Activated CD4-positive, alpha-beta T cell treated with anti-CD3 and anti-CD28 coated beads for 24 hours (primary cell): ENCODE measurements at places on chromosomes 6 and 20.
A peak's percentile ranks its signal among the peaks of the same experiment; 100 is the strongest.

DNA sequence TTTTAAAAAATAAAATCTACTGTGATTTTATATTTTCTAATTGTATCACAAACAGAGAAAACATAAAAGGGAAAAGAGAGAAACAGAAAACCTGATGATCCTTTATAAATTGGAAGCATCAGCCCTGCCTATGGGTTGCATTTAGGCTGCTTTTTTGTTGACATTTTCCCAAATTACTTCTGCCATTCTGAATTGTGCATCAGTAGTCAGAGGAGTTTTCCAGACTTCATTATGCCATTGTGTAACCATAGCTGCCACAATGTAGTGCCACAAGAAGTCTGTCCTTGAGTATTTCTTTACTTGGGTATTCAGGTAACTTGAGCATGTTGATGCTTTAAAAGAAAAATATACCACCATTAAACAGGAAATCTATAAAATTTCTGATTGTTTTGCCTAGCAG lies 130.3 kb downstream of the HACE1 start:
- DNase-seq: no peak

DNA sequence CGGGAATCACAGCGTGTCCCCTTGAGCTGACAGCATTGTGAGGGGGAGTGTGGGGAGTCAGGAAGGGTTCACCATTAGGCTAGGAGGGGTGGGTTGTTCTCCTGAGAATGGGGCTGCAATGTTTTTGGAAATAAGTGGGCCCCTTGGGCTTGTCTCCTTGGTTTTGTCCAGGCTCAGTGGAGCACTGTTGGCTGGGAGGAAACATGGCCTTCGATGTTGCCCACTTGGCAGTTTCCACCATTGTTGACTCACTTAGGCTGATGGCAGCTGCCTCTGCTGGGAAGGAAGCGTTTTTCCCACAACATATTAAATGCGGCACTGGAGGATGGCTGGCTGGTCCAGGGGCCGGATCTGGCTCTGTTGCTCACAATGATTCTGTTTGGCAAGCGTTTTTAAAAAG lies 512.1 kb downstream of the QKI start:
- no peak for DNase-seq

- no peak for DNase-seq
Observed at GRCh38 chr6:27293436-27294098, 18.5 kb downstream of the POM121L2 start.

DNA sequence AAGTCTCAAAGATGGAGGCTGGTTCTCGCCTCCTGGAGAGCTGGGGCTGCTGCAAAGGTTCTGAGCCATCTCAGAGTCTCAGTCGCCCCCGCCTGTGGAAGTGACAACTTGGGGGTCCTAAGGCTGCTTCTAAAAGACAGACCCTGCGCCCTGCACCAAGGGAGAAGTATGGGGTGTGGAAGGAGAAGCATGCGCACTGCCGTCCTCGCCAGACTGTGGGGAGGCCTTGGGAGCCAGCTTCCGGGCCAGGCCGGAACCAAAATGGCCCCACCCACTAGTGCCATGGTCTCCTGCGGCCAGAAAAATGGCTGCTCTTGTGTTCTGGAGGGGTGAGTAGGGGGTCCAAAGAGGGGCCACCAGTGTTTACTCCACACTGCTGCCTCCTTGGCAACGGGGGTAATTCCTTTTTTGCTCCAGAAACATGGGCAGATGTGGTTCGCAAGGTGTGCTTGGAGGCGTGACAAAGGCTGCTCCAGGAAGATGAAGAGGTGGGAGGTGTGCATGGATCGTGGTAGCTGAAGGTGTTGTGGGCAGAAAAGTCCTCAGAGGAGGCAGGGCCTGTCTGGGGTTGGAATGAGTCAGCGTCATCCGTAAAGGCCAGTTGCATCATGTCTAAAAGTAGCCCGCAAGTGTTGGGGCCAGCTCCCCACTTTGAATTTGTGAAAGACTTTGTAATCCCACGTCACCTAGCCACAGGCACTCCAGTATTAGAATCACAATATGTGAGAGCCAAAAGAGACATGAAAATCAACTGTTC lies 329.8 kb upstream of the SOX4 start:
- DNase-seq: no peak

DNA sequence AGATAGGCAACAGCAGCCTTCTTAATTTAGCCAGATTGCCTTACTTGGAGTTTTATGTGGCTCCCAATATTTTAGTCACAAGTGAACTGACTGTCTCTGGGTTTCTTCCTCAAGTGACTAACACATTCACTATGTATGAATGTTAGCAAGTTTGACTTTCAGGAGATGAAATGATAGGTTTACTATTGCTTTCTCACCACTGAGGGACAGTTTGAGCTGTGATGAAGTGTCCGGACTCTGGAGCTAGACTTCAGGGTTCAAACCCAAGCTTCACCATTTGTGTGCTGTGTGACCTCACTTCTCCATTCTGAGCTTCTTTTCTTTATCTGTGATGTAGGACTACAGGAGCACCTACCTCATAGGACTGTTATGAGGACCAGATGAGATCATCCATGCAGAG lies 8.2 kb downstream of the DHX35 start:
- DNase-seq: no peak

DNA sequence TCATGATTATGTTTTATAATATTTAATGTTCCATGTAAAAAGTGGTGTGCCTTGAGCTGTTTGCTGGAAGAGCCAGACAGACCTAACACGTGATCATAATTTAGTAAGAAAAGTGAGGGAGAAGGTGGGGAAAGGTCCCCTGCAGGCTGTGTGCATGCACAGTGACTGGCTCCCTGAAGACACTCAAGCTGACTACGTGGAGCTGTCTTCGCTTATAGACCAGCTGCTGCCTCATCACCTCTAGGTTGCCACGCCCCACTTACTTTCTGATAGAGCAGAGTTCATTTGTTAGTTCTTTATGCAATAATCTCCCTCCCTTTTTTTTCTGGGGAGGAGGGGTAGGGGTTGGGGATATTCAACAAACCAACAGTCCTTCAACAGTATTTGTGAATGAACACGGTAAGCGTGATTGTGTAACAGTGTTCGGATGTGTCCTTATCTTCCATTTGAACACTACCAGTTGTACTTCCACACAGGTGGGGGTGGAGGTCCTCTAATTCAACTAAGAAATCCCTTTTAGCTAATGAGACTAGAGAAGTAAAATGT lies 157.3 kb downstream of the BACH2 start:
- DNase-seq: no peak

GRCh38 chr6:157649311-157650260 lies 173.5 kb upstream of the SNX9 start:
- no peak for DNase-seq

DNA sequence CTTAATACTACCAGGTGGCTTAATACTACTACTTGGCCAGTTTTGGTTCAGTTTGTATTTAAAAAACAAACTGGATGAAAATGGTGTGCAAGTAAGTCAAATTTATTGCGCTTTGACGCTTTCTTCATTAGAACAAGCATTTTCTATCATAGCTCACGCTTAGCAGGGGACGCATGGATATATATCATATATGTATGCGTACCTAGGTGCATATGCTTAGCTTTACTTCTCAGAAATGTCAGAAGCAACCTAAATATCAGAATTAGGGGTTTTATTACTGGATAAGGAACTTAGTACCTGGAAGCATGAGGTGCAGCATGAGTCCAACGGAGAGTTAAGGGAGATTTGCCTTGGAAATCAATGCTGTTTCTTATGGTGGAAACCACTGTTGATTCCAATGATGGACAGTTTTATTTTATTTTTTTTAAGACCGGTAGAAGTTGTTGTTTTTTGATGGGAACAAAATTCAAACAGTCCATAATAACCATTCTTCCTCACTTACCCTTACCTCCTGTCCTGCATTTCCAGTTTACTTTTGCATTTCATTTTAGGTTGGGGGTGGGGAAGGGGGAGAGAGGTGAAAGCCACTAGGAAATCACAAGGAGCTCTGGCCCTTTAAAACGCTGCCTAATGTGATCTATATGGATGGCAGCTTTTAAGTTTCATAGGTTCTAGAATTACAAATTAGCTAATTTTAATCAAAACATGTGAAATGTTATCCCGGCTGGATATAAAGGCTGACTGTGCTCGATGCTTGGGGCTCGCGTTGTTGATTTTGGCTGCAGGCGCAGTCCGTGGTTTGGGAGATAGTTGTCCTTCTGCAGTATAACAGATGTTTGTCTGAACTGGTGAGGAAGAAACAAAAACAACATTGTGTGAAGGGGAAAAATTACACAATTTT lies 2.1 kb downstream of the SOBP start:
- DNase-seq: no peak

- no peak for DNase-seq
Observed at GRCh38 chr6:17865798-17866725, 121.4 kb downstream of the KIF13A start.

GRCh38 chr20:13009682-13010406 lies 1.1 kb downstream of the SPTLC3 start:
- no peak for DNase-seq

- DNase-seq: no peak
Observed at GRCh38 chr6:127267646-127268625, 1.3 kb downstream of the RNF146 start.

GRCh38 chr20:47559141-47559540 lies 57.5 kb downstream of the NCOA3 start:
- DNase-seq: no peak

DNA sequence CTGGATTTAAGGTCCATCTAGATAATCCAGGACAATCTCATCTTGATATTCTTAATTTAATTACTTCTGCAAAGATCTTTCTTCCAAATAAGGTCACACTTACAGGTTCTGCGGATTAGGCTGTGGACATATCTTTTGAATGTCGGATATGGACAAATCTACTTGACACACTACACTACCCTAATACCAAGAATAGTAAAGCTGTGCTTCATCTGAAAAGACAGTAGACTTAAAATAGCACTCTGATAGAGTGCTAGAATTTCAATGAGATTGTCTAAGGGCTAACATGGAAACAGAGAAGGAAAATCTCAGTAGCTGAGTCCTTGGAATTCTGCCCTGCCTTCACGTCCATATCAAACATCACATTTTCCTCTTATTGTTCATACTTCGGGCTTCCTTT lies 1238.0 kb downstream of the EPHA7 start:
- DNase-seq: no peak

DNA sequence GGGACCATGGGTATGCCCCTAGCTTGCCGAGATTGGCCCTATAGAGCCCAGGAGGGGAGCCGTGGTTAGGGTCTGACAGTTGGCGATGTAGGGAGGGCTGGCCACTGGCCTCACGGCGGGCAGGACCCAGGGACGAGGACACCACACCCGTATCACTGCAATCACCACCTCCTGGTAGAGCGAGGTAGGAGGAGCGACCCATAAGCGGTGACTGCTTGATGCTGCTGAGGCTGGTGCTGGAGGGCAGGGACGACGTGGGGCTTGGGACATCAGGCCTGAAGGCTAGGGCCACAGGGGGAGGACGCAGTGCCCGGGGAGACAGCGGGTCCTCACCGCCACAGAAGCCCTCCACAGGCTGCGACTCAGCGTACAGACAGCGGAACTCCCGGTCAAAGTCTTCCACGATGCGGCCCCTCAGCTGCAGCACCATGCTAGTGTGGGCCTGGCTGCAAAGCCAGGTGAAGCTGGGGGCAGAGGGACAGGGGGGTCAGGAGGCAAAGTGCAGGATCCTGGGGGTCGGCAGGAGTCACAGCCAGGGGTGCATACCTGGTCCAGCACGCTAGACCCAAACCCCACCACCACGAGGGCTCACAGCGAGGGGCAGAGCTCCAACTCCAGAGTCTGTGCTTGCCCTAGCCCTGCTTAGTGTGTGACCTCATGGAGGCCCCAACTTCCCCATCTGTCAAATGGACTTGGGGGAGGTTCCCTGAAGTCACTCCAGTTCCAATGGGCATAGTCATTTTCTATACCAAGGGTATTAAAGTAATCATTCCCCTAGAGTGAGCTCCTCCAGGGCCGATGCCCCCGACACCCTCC lies 3.1 kb upstream of the EIF6 start:
- no peak for DNase-seq

GRCh38 chr6:74871757-74872156 lies 334.1 kb downstream of the COL12A1 start:
- no peak for DNase-seq

- DNase-seq: no peak
Observed at GRCh38 chr6:139600919-139601475, 226.5 kb upstream of the CITED2 start.

DNA sequence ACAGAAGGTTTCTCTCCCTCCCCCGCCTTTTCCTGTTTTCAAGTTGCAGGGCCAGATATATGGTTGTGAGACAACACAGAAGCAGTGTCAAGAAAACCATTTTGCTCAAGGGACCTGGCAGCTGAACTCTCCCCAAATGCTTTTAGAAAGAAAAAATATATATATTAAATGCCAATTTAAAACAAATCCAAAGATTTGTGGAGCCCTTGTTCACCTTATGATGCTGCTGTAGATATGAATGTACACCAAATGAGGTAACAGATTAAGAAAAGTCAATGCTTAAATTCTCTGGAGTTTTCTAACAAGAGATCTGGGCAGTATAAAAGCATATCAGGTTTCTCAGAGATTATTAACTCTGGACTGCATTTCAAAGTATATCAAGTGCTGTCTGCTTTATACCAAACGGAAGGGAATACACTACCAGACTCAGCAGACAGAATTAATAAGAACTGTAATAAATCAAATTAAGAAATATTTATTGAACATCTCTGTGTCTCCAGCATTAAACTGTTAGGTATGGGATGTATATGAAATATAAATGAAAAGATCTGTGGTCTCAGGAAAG lies 357.5 kb downstream of the HDGFL1 start:
- DNase-seq: no peak

- no peak for DNase-seq
Observed at GRCh38 chr6:106525107-106525881, 104.0 kb downstream of the RTN4IP1 start.

DNA sequence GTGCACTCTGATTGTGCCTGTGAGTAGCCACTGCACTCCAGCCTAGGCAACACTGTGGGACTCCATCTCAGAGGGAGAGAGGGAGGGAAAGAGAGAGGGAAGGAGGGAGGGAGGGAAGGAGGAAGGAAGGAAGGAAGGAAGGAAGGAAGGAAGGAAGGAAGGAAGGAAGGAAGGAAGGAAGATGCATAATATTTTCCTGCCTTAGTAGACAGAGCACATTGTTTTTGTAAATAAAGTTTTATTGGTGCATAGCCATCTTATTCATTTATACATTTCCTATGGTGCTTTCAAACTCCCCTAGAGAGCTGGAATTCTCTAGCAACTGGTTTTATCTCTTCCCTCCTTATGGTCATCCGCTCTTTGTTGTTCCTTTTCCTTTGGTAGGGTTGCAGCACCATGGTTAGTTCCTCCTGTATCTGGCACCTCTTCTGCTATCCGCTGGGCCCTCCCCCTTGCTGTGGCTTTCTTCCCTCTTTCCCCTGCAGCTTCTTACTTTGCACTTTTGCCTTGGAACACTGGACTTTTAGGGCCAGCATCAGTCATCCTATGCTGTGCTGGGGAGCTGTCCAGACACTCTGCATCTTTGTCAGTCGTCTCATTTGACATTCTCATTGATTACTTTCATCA lies 20.2 kb downstream of the GPR6 start:
- no peak for DNase-seq

DNA sequence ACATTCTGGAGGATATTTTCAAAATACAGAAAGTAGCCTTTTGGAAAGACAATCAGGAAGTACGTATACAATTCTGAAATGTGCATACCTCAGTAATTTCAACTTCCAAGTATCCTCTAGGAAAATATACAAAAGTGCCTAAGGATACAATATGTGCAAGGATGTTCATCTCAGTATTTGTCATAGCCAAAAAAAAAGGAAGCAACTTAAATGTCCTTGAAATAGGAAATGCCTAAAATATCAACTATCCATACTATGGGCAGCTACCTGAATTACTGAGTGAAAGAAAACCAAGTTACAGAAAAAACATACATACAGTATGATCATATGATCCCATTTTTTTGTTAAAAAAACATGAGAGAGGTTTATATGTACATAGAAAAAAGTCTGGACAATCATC lies 1.5 kb downstream of the PPIL1 start:
- DNase-seq: no peak

GRCh38 chr6:154039231-154039842 lies at the start of gene OPRM1:
Gene OPRM1, plus strand, starts transcription at chr6:154039240. Its CDS starts 305 bp downstream, at chr6:154039545.
- peak; percentile 19 for DNase-seq
